NT2/D1 (cell line): ENCODE measurements at places on chromosomes 5 and 9.

- DNase-seq = no peak
These were observed 103.2 kb downstream of the VAV2 start for GRCh38 chr9:133888809-133889491.

DNA sequence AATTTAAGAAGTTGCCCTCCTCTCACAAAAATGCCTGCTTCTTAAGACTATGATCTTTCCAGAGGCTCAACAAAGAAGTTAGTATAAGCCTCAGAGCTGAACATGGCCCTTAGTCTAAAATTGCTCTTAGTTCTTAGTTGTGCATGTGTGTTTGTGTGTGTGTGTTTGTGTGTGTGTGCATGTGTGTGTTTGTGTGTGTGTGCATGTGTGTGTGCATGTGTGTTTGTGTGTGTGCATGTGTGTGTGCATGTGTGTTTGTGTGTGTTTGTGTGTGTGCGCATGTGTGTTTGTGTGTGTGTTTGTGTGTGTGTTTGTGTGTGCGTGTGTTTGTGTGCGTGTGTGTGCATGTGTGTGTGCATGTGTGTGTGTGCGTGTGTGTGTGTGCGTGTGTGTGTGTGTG lies 15.8 kb downstream of the IL31RA start:
- DNase-seq = no peak

DNA sequence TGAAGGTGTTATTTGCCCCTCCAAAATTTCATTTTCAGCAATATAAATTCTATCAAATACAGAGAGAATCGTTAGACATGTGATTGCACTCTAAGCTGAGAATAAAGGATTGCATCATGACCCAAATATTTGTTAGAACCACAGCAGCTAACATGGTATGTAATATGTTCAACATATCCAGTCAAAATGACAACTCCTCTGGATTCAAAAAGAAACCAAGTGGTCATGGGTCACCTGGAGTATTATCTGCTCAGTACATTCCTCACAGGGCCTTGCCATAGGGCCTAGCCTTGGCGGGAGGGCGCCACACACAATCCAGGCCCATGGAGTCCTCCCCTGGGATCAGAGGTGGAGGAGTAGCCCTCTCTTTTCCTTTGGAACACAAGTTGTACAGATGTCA lies 179.2 kb downstream of the HSD17B3 start:
- no peak for DNase-seq

DNA sequence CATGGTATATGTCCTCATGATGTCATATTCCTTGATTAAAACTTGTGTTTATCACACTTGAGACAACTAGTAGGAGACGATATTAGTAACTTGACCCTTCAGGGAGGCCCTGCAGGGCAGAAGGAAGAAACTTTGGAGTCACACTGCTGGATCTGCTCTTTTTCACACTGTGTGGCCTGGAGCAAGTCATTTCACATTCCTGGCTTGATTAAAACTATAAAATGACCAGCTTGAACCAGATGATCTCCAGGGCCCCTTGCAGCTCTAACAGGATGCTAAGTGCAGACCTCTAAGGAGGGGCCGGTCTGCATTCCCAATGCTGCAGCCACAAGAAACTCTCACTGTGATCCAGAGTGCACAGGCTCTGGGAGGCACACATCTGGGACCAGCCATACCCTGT lies 146.4 kb upstream of the ZNF366 start:
- no peak for DNase-seq

GRCh38 chr9:16092142-16093091 lies 539.6 kb downstream of the CCDC171 start:
- no peak for DNase-seq

- DNase-seq = no peak
These were observed 212.0 kb downstream of the DEPDC1B start for GRCh38 chr5:60487885-60488442.

- no peak for DNase-seq
These were observed 48.1 kb downstream of the ITGA2 start for GRCh38 chr5:53037141-53037859.

- no peak for DNase-seq
These were observed 194.5 kb downstream of the ARL15 start for GRCh38 chr5:54115735-54116403.

- no peak for DNase-seq
These were observed 69.2 kb upstream of the PPP1R26 start for GRCh38 chr9:135410421-135410820.

DNA sequence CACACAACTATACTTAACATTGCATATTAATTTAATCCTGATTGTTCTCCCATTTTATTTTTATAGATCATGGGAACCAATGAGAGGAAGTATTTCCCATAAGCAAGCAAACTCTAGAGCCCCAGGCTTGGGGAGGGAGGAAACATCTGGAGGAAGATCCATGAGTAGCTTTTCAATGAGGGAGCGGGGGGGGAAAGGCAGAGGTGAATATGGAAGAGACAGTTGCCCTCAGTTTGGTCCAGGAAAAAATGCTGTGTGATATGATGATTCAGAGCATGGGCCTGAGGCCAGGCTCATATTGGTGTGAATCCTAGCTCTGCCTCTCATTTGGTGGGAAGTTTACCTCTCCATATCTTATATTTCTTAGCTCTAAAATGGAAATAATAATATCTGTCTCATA lies 42.2 kb upstream of the ALDOB start:
- DNase-seq = no peak

DNA sequence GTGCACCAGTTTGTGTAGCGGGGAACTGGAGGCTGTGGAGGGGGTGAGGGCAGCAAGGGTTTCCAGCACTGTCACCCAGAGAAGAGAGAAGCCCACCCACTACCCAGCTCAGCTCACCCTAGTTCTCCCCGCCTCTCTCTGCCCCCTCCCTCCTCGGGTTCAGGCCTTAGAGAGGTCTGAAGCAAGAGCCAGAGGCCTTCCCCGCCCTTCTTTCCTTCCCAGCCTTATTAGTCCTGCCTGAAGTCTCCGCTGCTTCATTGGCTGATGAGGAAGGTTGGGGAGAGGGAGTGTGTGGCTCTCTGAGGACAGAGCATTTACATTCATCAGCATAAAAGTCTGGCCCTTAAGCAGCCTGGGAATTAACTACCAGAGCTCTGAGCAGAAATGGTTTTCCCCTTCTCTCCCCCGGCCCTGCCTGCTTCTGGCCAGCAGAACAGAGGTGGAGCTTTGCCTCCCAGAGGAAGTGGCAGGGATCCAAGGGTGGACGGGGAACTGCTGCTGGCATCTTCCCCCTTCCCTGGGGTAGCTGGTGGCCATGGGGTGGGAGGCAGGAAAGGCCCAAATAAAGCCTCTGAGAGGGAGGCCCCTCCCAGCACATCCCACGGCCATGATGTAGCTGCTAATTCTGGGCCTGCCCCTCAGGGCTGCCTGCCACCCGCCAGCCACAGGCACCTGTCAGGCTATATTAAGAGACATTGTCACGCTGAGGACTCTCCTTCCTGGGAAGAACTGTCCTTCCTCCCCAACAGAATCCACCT lies 4.1 kb downstream of the DNAJB5 start:
- DNase-seq = peak; percentile 89

GRCh38 chr5:125153231-125153630 lies 406.8 kb upstream of the ZNF608 start:
- DNase-seq = no peak

DNA sequence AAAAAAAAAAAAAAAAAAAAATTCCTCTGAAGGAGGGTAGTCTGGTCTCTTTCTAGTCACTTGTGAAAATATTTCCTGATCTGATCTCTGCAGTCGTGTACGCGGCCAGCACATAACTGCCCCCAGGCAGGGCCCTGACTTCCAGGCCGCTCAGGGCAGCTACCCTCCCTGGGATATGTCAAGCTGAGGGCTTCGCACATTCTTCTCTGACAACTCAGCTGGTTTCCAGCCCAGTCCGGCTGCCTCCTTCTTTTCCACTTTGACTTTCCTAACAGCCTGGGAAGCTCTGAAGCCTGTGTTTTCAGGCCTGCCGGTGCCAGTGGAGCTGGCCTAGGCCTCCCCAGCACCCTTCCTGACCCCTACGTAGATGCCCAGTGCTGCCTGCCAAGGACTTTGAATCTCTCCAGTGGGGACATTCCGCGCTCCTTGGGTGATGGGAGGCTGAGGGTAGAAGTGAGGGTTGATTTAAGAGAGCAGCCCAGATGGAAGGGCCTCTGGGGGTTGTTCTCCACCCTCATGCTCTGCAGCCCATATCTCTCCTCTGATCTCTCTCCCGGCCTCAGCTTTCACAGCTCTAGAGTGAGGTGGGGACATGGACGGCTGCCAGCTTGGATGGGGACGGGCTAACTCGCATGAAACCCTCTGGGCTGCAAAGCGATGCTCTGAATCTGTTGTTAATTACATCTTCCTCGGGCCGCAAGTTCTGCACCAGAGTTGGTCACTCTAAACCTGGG lies 20.7 kb downstream of the COL5A1 start:
- no peak for DNase-seq

DNA sequence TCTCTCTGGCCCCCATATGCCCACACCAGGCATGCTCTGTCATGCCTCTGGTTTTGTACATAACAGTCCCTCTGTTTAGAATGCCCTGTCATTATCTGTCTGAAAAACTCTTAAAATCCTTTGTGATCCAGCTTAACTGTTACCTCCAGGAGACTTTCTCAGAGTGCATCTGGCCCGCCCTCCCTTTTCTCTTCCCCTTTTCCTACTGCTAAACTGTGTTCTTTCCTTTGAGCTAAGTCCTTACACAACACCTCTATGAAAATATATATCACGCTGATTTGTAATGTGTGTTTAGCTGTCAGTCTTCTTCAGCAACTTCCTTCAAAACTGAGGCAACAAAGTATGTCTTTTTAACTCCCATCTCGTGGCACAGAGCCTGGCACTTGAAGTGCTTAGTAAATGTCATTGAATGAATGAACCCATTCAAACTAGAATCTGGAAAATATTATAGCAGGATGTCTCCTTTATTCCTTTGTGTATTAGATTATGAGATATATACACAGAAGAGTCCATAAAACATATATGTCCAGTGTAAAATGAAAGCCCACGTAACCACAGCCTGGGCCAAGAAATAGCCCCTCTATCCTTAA lies 166.2 kb upstream of the KLF9 start:
- DNase-seq = no peak

GRCh38 chr9:102038006-102038405 lies 299.6 kb upstream of the GRIN3A start:
- no peak for DNase-seq

DNA sequence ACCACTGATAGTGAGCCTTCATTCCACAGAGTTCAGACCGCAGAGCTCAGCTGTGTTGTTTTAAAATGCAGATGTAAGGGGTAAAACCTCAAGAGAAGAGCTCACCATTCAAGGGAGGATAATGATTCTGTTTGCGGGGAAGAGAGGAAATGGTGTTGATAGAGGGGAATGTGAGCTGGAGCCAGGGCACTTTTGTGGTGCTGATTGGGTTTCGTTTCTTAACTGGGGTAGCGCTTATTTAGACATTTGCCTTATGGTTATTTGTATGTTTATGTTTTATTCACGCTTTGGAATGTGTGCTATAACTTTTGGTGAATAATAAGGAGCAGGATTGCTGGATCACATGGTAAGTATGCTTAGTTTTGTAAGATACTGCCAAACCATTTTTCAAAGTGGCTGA lies 42.5 kb downstream of the STXBP1 start:
- DNase-seq = peak; percentile 73

DNA sequence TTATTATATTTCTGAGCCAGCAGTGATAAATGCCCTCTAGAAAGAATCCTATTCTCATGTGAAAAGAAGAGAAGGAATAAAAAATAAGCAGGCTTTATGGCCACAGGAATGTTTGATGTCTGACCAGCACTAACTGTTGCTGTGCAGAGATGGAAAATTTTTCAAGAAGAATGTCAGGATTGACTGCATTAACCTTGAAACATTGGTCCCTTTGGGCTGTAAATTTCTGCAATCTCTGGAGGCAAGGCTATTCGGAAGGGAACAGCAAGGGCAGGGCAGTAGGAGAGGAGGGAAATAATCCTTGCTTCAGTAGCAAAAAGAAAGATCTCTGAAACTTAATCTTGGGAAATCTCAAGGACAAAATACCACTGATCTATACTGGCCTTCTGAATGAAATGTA lies 415.2 kb downstream of the DNAH5 start:
- no peak for DNase-seq

- DNase-seq = no peak
These were observed 161.6 kb downstream of the TMEM38B start for GRCh38 chr9:105855987-105856386.

DNA sequence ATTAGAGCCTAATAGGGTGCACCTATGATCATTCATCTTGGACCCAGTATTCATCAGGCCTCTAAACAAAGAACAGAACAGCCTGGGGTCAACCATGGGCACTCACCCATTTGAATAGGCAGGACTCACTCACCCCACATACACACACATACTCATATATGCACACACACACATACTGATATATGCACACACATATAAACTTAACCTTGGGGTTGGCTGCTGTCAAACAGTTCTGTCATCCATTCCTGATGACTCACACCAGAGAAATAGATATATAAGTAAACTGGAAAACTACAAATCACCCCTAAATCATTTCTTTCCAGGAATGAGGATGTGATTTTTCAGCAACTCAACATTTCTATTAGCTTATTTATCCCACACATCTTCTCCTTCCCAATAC lies 51.3 kb downstream of the ARL15 start:
- no peak for DNase-seq

DNA sequence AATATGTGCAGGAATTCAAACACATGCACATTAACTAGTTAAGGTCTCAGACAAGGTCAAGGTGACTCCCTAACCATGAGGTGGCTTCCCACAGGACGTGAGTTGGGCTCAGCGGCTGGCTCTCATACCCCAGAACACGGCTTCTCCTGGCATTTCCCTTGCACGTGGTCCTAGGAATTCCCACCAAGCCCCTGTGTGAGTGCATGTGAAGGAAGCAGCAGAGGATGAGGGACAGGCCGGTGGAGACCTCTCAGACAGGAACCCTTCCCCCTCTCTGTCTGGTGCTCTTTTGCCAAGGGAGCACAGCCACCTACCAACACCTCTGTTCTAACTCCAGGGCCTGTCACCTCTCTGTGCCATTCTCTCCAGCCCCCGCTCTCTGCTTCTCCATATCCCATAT lies 271.0 kb downstream of the FSTL4 start:
- no peak for DNase-seq

DNA sequence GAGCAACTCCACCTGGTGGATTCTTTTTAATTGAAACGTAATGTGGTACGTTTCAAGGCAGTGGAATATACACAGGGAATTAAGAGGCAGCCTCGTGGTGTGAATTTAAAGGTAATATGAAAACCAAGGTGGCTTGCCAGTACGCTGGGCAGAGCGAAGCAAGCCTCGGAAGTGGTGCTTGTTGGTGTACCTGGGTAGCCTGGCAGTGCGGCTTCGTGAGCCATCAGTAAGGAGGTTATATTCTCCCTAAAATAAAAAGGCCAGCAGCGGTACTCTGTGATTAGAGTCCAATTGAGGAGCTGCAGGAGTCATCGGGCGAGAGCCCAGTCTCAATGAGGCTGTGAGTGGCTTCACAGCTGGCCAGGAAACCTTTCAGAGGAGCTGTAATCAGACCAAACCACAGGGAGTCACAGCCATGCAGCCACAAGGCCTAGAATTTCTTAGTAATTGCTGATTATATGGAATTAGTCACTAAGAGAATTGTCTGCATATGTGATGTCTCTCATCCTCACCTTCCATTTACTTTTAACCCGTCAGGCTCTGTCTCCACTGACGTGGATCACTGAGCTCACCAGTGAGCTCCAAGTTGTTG lies 57.7 kb downstream of the DCP2 start:
- no peak for DNase-seq
